CD4-positive, alpha-beta T cell treated with Interleukin-4 for 1 hour (primary cell): ENCODE measurements at places on chromosomes 3 and 15.

- DNase-seq, result no peak
These were observed 6.6 kb downstream of the ISG20 start for GRCh38 chr15:88645171-88646087.

GRCh38 chr3:101300073-101300472 is 20.3 kb downstream of the IMPG2 start:
- DNase-seq, result no peak

- no peak for DNase-seq
These were observed 238.2 kb upstream of the NAALADL2 start for GRCh38 chr3:174620855-174621472.

GRCh38 chr15:87347806-87348515 is 908.6 kb downstream of the NTRK3 start:
- DNase-seq, result no peak

DNA sequence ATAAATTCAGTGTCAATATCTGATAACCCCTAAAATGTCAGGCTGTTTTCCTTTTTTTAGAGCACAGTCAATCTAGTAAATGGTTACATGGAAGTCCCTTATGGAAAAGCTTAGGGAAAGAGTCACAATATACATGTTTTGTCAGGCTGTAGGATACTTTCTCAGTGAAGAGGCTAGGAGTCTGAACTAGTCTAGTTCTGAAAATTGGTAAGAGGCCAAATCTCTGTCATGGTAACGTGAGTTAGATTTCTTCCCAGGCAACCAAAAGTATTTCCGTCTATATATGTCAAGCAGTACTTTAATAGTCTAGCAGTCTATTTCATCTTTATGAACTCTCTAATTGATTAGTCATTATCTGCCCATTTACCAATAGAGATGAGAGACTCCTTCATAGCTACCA is 215.9 kb upstream of the LRRC3B start:
- no peak for DNase-seq

DNA sequence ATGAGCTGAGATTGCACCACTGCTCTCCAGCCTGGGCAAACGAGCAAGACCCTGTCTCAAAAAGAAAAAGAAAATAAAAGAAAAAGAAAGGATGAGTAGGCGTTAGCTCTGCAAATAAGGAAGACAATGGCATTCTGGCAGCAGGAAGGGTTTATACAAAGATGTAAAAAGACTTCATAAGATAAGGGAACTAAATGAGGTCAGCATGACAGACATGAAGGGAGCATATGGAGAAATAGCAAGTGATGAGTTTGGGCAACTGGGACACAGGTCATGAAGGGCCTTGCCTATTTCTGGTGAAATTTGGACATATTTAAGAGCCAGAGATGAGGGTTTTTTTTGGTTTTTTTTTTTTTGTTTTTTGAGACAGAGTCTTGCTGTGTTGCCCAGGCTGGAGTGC is 24.5 kb downstream of the TMEM266 start:
- no peak for DNase-seq

DNA sequence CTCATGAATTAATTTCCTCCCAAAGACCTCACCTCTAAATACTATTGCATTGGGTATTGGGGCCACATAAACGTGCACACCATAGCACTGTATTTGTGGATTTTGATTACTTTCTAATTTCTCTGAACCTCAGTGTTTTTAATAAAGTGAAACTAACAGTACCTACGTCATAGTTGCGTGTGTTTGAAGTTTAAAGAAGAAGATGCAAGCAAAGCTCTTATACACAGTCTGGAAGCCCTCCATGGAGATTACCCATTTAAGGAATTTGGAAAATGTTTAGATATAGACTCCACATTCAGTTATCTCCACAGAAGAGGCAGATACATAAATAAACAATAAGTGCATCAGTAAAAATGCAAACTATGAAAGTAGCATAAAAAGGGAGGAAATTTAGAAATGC is 581.1 kb upstream of the GBE1 start:
- DNase-seq, result no peak

GRCh38 chr15:94282269-94283250 is 51.2 kb downstream of the MCTP2 start:
- no peak for DNase-seq

- DNase-seq, result no peak
These were observed 26.0 kb downstream of the SLC41A3 start for GRCh38 chr3:126057936-126058335.

- DNase-seq, result no peak
These were observed 45.2 kb upstream of the GOLGA8B start for GRCh38 chr15:34628577-34629152.

DNA sequence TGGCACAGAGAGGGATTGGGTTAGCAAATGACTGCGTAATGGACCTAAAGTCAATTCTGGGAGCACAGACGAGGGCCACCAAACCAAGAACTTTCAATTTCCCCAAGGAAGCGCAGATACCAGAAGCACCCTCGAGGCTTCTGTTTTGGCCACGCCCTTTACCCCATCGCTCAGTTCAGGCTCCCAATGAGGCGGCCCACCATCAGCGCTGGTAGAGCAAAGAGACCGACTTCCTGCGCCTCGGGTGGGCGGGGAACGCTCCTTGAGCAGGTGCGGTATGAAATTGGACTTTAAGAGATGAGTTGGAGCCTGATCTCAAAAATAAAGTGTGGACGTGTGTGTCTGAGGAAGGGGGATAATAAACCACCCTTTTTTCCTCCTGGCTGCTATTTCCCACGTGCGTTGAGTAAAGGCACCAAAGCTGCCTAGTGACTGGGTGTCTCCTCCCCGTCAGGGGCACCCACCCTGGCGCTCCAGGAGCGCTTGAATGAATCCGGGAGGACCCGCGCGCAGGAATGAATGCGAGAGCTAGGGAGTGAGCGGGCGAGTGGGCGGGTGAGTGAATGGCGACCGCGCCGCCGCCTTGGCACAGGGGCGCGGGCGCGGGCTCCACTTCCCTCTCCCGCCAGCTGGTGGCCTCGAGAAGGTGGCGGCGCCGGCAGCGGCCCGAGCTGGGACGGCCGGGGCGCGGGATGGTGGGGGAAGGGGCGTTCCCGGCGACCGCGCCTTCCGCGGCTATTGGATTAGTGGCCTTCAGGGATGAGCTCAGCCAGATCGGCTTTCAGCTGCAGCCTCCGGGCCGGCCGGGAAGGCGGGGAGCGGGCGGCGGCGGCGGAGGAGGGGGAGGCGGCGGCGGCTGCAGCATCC is at the start of gene SPSB4:
TSS of gene SPSB4 (plus strand) at position 772 of the 867 bp plus-strand sequence. CDS start 14,758 bp downstream, outside the sequence.
- DNase-seq, result no peak

DNA sequence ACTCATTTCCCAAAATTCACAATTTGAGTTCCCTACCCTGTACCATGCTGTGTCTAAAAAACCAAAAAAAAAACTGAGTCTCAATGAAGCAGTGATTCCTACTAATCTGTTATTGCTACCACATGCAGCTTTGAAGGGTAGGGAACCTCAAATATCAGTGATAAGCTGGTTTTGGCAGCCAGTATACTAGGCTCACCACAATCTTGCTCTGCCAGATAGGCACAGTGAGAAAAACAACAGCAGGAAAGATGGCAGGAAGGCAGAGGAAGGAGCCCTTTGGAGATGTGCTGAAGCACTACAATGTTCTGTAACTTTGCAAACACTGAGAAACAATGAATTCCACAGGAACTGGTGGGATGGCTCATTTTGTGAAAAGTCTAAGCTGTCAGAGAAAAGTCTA is 96.9 kb upstream of the UBP1 start:
- no peak for DNase-seq

GRCh38 chr3:43692085-43692855 is 1.5 kb downstream of the ABHD5 start:
- DNase-seq, result no peak
